ENCODE measurements at places on chromosomes 1 and 21.

GRCh38 chr1:171222936-171223335, 25.4 kb upstream of the FMO1 start:
- no peak for DNase-seq

GRCh38 chr1:186659890-186660341, 20.3 kb downstream of the PTGS2 start:
- no peak for DNase-seq

- DNase-seq = no peak
Observed at GRCh38 chr1:28395181-28395580, 25.6 kb downstream of the PHACTR4 start.

DNA sequence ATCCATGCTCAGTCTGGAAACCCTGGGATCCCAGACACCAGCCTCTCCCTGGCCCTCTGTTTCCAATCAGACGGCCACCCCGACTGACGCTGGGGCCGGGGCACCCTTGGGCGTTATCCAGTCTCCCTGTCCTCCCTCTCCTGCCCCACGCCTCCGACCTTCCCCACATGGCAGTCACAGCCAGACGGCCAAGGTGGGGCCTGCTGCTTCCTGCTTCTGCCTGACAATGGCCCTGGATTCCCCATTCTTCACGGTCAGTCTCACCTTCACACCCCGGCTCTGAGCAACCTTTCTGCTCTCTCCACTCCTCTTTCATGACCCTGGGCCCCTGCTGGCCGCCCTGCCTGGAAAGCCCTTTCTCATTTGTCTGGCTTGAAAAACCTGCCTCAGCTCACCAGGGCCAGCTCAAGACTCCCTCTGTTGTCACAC, 6.6 kb downstream of the GNG4 start:
- DNase-seq = no peak

DNA sequence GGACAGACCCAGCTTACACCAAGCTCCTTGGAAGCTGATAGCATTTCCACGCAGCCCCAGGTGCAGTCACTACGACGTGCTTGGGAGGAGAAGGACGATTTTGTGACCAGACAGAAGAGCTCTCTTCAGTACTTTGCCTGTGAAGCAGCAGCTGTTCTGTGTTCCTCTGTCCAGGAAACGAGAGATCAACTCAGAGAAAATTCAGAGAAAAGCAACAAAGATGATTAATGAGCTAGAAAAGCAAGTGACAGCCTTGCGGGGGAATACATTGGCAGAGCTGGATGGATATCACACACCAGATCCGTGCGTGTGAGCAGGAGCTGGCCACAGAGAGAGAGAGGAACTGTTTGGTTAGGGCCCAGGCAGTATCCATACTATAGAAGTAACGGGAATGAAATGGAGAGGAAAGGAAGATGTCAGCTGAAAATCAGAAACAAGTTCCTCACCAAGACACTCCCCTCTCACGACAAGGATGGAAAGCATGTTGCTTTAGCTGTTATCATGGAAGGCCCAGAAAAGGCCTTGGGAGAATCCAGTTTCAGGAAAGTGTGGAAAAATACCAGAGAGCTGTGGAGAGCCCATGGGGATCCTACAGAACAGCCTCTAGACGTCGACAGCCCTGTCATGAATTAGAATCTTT, 106.2 kb downstream of the TOMM20 start:
- DNase-seq = no peak

- no peak for DNase-seq
Observed at GRCh38 chr1:156641761-156642264, at the start of gene BCAN. TSS of gene BCAN (plus strand) at chr1:156642117. CDS start at chr1:156646055, 3,938 bp downstream.

DNA sequence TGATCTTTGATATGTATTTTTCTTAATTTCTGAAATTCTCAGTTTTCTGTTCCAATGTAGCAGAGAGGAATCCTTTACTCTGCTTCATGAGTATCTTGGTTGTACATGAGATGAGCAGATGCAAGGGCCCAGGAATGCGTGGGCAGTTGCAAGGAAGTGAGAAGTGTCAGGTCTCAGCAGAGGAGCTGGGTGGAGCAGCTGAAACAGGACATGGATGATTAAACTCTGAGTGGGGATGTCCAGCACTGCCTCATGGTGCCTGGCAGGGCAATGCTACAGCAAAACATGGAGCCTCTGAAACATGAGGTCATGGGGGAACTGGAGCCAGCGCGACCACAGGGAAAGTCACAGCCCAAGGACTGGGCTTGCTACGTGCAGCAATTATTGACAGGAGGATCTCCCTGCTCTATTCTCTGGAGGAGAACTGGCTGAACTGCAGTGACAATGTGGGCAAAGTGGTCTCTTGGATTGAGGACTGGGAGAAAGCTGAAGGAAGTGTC, 48.4 kb downstream of the COLGALT2 start:
- peak; percentile 15 for DNase-seq

DNA sequence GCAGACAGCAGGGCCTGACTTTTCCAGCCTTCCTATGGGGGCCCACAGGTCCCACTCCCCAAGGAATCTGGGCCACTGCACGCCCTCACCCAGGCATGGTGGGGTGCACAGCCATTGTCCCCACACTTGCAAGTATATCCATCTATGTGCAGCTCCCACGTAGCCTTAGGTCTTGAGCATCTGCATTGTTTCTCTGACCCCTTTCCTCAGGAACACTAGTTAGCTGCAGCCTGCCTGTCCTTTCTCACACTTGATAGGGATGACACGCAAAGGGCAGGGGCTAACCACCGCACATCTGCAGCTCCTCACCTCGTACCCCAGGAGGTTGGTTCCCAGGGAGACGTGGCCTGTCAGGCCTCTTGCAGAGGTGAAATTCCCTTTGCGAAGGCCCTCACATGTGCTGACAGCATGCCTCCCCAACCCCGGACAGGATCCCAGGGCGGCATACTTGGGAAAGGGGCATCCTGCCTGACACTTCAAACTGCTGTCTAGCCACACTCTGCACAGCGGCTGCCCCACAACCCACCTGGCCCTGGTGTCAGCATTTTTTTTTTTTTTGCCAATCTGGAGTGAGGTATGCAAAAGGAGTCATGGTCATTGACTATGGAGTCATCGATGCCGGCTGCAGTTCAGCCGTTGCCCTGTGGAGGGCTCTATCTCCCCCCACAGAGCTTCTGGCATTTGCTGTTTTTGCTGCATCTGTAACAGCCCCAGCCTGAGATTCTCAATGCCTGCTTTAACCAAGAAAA, 5.0 kb downstream of the JMJD4 start:
- DNase-seq = peak; percentile 72

GRCh38 chr1:179776831-179777230, 33.7 kb downstream of the FAM163A start:
- DNase-seq = no peak

DNA sequence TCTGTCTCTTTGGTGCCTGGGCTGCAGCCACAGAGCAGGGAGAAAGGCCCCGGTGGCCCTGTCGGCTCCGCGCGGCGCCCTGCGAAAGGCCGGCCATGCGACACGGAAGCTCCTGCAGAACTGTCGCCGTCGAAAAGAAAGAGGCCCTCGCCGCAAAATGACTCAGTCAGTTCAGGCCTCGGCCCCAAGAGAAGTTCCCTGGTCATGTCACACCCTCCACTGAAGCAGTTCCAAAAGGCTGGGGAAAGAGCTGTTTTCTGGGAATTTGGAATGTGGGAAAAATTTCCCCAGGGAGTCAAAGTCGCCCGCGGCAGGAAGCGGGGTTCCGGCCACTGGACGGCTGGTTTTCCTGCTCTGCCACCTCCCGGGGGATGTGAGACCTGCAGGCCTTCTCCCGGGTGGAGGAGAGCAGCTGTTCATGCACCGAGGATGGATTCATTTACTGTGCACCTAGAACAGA, 115.8 kb upstream of the ZNF678 start:
- no peak for DNase-seq

DNA sequence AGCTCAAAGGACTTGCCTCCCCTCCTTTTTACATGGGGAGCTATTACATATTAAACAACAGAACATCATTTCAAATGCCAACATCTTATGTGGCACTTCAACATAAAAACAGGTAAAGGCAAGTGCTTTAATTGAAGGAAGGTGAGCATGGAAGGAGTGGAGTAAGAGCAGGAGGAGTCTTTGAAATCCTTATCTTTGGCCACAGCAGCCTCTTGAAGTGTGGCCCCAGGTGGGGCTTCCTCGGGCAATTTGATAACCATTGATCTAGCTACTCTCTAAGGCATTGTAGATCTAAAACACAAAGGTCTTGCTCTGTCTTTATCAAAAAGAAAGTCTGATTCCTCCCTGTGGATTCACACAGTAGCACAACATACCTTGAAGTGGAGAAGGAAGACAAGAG, 70.9 kb upstream of the PPP2R5A start:
- no peak for DNase-seq

- no peak for DNase-seq
Observed at GRCh38 chr1:119978018-119978505, 81.7 kb upstream of the ADAM30 start.

GRCh38 chr21:45335761-45336534, 48.3 kb upstream of the POFUT2 start:
- DNase-seq = no peak

DNA sequence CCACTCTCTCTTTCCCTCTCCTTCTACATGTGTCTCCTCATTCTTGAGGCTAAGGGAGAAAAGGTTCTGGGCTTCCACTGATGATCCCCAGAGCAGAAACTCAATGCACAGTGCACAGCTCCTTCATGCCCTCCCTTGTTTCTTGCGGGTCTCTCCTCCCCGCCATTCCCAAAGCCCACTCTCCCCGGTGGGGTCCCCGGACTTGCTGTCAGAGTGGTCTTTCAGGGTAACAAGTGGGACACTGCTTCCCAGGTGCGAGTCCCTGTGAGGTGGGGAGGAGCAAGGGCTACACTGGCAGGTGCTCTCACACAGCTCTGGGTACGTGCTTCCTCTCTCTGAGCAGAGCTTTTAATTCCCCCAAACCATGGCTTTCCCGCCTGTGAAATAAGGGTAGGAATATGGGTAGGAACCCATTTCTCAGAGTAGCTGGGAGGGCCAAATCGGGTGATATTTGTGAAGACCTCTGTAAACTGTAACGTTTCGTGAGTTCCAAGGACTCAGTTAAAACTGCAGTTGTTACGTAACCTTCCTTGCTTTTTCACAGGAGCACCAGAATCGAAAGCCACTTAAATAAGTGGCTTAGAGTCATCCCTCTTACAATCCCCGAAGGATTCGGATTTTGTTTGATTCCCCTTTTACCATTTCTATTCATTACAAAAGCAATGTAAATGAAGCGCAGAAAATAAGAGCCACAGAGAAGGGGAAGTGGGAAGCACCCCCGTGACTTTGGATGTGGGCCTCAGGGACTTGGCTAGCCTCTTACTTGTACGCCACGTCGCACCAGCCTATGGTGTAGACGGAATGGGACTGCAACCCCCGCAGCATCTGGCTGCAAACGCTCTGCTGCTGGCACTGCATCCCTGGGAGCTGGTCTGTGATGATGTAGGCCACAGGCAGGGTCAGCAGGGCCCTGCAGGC, 6.2 kb downstream of the PGLYRP3 start:
- peak; percentile 67 for DNase-seq

- peak; percentile 2 for DNase-seq
Observed at GRCh38 chr1:203926025-203926540, 64.7 kb downstream of the SNRPE start.

- DNase-seq = no peak
Observed at GRCh38 chr1:177862916-177863315, 106.9 kb downstream of the SEC16B start.

DNA sequence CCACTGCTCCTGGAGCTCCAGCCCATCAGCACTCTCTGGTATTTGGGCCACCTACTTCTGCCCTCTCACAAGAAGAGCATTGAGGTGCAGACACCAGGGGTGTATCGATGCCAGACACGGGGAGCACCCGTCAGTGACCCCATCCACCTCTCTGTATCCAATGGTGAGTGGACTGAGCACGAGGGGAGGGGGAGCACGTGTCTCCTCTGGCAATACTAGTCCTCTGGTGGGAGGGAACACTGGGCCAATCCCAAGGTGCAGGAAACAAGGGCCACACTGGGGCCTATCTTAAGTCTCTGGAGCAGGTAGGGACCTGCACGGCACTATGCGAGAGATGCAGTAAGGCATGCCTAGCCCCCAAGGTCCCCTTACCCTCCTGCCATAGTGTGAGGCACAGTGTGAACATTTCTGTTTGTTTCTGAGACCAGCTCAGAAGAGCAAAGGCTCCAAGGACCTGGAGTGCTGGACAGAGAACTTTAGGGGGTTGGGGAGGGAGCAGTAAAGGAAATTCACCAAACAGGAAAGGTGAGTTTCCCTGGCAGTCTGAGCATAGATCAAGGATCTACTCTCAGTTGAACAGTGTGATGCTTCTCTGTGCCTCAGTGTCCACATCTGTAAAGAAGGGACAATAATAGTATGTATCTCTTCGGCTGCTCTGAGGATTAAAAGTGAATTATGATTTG, 2.3 kb downstream of the FCRLB start:
- no peak for DNase-seq

- peak; percentile 57 for DNase-seq
Observed at GRCh38 chr1:39639305-39640130, at the start of gene HEYL. TSS of gene HEYL (minus strand) at chr1:39639643. CDS start at chr1:39639625, 18 bp downstream.

DNA sequence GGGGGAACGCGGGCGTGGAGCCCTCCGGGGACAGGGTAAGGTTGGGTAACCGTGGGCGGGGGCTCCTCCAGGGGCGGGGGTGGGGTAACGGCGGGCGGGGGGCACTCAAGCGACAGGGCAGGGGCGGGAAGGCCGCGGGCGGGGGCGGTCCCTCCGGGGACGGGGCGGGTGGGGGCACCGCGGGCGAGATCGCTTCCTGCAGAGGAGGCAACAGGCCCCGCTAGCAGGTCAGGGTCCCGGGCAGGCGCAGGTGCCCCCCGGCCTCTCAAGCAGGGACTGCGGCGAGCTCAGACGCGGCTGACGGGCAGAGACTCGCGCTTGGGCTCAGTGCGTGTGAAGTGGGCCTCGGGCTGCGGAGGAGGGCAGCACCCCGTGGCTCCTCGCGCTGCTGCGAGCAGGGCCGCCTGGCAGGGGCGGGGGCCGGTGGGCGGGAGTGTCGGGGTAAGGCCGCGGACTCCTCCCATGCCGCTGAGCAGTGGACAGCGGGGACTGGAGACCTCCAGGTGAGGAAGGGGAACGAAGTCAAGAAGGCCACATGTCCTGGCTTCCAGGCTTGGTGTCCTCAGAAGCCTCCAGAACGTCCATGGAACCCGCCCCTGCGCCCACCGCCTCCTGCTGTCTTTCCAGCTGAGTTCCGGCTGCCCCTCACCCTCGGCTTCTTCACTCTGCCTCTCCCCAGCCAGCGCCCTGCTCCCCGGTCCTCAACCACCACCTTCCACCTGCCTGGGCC, 627 bp upstream of the GNB1 start:
- peak; percentile 81 for DNase-seq

DNA sequence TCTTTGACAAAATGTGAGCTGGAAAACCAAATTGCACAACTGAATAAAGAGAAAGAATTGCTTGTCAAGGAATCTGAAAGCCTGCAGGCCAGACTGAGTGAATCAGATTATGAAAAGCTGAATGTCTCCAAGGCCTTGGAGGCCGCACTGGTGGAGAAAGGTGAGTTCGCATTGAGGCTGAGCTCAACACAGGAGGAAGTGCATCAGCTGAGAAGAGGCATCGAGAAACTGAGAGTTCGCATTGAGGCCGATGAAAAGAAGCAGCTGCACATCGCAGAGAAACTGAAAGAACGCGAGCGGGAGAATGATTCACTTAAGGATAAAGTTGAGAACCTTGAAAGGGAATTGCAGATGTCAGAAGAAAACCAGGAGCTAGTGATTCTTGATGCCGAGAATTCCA, 42.7 kb downstream of the CENPF start:
- DNase-seq = no peak

- DNase-seq = no peak
Observed at GRCh38 chr21:24829397-24829796, 777.9 kb downstream of the MRPL39 start.

GRCh38 chr1:210400043-210400840, 71.5 kb downstream of the HHAT start:
- peak; percentile 54 for DNase-seq
